Transverse colon (tissue), 4 donors: ENCODE measurements at places on chromosomes 11 and 22. TPM values are rescaled to one million over a fixed set of nuclear protein-coding genes. Genes with fewer than 3 reads are reported as not detected.

Gene OOSP1
- not detected for total RNA-seq

Gene IL18
- total RNA-seq = 86.8 TPM

Gene PAK1
- 114 TPM for total RNA-seq

Gene APOL4
- not detected for total RNA-seq

Gene NXPE2
- total RNA-seq = 29.1 TPM

Gene C11orf52
- not detected for total RNA-seq

Gene KRTAP5-7
- not detected for total RNA-seq

Gene UPK3A
- not detected for total RNA-seq

Gene OR51B5
- not detected for total RNA-seq

Gene TRIM22
- total RNA-seq = 35.2 TPM
